T-helper 2 cell (primary cell): ENCODE measurements at places on chromosomes 7 and 10.

DNA sequence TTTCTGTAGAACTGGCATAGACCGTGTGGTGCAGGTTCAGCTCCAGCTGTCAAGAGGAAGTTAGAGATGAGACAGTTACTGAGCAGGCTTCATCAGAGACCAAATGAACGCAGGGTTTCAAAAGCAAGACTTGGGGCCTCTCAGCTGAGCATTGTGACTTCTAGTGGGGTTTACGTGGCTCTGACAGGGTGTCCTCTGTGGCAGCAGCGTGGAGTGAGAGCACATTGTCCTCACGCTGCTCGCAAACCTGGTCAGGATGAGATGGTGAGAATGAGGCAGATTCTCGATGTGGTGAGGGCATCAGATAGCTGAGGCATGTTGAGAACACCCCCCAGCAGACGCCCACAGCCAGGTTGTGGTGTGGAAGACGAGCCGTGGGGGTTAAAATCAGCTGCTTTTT is 126.0 kb downstream of the DNAJB6 start:
- DNase-seq: no peak

DNA sequence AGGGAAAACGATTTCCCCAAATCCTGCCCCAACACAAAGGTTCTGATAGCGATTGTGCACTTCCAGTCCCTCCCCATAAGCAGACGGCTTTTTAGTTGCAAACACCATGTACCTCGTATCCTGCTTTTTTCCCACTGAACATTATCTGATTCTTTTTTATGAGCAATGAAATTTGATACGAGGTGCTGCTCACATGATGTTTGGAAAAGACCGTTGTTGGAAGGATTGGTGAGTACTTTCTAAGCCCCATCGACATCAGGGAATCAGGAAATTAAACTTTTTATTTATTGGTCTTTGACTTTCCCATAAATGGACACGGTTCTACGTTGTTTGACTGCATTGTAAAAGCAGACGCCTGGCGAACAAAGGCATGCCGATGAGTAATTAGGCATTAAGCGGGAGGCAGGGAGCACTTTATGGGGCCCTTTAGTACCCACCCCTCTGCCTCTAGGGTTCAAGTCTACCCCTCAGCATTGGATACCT is 49.4 kb downstream of the TEX36 start:
- no peak for DNase-seq

DNA sequence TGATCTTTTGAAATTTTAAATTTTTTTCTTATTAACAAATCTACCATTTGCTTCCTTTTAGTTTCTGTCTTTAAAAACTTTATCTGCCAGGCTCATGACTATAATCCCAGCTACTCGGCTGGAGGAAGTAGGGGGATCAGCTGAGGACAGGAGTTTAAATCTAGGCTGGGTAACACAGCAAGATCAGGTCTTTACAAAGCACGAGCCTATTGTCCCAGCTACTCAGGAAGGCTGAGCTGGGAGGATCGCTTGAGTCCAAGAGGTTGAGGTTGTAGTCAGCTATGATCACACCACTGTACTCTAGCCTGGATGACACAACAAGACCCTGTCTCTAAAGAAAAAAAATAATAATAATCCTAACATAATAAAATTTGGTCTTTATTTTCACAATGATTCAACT is 17.5 kb downstream of the DPY19L1 start:
- no peak for DNase-seq

- no peak for DNase-seq
Observed at GRCh38 chr7:9502269-9502668, 1068.9 kb downstream of the NXPH1 start.

DNA sequence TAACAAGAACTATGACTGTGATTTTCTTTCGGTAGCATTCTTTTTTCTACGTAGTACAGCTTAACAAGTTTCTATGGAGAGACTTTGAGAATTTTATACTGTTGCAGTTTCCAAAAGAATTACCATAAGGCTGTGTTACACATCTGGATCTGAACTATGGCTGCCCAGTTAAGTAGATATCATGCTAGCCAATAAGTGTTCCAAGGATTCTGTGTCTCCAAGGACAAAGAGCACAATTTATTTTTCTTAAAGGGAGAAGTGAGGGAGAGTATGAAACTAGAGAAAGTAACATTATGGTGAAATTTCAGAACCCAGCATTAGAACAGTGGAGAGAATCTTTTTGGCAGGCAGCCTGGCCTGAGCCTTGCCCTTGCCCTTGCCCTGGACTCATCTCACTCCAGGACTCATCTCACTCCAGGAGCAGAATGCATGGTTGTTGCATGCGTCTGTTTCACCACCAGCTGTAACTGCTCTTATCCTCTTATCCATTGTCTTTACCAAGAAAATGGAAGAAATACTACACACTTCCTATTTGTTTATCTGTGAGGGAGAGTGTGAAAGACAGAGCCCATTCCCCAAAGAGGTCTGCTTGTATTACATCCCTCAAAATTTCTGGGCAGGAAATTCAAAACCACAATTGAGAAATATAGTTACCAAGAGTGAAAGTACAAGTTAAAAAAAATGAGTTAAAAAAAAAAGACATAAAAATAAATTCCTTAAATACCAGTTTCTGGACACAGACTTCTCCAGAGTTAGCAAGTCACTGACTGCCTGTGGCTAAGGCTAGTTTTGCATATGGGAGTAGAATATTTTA is 1067.5 kb downstream of the NRG3 start:
- no peak for DNase-seq

GRCh38 chr7:50620433-50620832 is 55.2 kb upstream of the DDC start:
- DNase-seq: no peak

GRCh38 chr7:133428876-133429275 is 176.0 kb downstream of the EXOC4 start:
- DNase-seq: no peak

DNA sequence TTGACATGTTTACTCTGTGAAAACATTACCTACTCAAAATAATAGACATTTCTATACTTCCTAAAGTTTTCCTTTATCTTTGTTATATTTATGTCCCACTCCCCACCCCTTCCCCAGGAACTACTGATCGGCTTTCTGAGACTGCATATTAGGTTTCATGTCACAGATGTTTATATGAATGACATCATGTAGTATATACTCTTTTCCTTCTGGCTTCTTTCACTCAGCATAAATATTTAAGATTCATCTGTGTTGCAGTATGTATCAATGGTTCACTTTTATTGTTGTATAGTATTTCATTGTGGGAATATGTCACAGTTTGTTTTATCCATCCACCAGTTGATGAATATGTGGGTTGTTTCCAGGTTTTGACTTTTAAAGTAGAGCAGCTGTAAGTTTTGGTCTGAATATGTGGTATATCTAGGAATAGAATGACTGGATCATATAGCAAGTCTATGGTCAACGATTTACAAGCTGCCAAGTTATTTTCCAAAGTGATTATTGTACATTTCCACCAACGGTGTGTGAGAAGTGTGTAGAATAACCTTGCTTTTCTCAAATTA is 73.8 kb upstream of the CAV2 start:
- no peak for DNase-seq

GRCh38 chr7:38066391-38066790 is 111.7 kb upstream of the STARD3NL start:
- no peak for DNase-seq

GRCh38 chr10:70323138-70323696 is 39.4 kb upstream of the NPFFR1 start:
- no peak for DNase-seq

GRCh38 chr7:98251231-98251600 is 816 bp downstream of the TECPR1 start:
- no peak for DNase-seq

- DNase-seq: no peak
Observed at GRCh38 chr7:138204285-138204981, 128.2 kb downstream of the AKR1D1 start.

DNA sequence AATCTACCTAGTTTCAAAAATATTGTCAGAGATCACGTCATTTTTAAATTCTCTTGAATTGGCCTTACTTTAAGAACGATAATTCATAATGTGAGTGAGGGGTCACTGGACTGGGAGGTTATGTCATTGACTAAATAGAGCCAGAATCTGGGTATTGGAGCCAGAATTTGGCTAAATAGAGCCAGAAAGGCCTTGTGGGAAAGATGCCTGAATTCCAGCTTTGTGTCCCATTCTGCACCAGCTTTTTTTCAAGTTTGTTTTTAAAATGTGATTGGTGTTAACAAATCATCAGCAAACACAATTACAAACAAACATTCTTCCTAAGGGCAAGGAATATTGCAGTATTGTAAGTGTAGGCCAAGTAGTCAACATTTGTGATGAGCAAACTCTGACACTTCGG is 233.2 kb upstream of the PRKCQ start:
- no peak for DNase-seq

GRCh38 chr7:68980011-68980410 is 618.3 kb upstream of the AUTS2 start:
- no peak for DNase-seq

DNA sequence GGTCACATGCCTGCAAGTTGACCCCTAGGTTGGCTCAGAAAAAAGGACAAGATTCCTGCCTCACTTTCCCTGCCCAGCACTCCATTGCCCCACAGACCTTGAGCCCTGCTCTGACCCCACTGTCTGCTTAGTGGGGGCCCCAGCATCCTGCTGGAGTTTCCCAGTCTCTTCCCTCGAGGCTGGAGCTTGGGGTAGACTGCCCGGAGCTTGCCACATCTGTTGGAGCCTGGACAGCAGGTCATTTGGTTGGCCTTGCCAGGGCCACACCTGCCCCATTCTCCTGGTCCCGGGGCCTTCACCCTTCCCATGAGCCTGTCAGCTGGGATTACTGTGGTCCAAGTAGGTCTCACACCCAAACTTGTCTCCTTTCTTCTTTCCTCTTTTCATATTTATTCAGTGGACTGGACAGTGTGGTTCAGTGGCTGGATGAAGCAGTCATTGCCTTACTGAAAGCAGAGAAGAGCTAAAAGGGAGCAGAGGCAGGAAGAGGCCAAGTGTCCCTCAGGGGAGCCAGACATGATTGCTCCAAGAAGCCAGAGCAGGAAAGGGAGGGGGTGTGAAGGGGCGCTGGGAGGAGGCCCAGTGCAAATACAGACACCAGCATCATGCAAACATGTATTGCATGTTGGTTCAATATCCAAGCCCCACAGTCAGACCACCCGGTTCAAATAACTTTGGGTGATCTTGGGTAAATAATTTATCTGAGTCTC is 56.2 kb upstream of the CACUL1 start:
- DNase-seq: no peak

- no peak for DNase-seq
Observed at GRCh38 chr10:85457191-85457590, 909.4 kb downstream of the GRID1 start.

- DNase-seq: no peak
Observed at GRCh38 chr10:92492748-92493240, 81.1 kb downstream of the IDE start.

DNA sequence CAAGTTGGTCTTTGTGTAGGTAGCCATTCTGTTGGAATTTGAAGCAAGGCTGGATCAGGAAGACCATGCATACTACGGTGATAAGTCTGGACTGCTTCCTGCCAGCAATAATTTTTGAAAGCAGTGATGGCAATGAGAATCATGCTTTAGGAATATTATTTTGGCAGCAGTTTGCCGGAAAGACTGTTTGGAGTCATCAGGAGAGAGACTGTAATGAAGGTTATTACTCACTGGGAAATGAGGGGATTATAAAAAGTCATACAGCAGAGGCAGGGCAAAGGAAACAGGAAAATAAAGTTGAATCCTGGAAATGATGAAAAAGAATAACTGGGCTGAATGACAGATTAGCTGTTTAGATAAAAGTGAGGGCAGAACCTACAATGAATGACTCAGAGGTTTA is 1136.8 kb upstream of the AUTS2 start:
- no peak for DNase-seq

GRCh38 chr10:132133005-132133404 is 53.7 kb upstream of the DPYSL4 start:
- DNase-seq: no peak

- DNase-seq: peak; percentile 16
Observed at GRCh38 chr10:98446151-98446660, 529 bp downstream of the HPS1 start.

DNA sequence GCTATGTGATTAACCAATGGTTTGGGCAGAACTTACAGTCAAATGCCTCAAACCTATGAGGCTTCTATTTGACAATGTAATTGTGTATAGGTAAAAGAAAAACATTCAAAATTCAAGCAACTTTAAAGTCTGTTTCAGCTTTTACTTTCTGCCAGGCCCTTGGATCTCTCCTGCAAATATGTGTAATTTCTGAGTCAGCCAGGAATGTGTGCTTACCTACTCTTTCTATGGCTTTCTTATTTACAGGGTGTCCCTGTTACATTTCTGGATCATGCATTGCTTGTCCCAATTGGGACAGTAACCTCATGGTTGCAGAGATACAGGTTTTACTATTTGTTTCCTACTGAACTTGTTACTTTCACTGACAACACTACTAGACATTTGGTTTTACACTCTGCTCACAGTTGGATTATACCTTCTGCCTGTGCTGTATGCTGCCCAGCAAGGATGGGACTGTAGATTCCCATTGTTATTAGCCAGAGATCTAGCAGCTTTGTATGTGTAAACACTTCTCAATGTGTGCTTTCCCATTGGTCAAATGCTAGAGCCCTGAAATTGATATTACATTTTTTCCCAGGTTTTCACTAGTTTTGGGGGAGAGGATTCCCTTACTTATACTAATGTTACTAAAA is 355.3 kb downstream of the ARL4A start:
- no peak for DNase-seq

DNA sequence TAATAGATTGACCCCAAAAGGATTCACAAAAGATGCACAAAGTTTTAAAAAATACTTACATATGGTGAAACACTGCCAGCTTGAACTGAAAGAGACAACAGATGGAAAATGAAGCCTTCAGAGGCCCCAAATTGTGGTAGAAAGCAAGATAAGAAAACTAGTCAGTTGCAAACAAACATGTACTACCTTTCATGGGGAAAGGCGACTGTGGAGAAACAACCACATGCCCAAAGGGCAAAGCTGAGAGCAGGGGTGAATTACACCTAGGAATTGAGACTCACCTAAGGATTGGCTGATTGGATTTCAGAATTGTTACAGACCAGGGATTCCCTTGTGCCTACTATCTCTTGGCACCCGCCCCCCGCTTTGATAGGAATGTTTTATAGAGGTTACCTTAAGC is 13.1 kb downstream of the EPC1 start:
- DNase-seq: no peak

- DNase-seq: no peak
Observed at GRCh38 chr10:19966751-19967150, 150.5 kb downstream of the PLXDC2 start.
